DMS153 (cell line): ENCODE measurements at places on chromosomes 12 and 14.

DNA sequence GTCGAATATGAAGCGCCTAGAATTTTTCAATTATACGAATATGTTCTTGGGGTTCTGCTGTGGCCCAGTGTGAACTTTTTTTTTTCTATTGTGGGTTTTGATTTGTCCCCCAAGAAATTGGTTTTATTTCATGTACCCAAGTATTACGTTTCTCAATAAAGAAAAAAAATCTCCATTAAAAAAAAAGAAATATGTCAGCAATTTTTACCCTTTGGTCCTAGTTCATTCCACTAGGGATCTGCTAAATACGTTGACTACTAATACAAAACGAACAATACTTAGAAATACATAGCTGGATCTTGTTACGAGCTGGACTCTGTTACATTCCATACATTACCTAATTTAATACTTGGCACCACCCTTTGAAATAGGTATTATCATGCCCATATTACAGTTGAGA lies 216.9 kb downstream of the SLC16A7 start:
- DNase-seq, result no peak

- DNase-seq, result no peak
Measured at GRCh38 chr14:24381363-24382063, 13.5 kb downstream of the NFATC4 start.

DNA sequence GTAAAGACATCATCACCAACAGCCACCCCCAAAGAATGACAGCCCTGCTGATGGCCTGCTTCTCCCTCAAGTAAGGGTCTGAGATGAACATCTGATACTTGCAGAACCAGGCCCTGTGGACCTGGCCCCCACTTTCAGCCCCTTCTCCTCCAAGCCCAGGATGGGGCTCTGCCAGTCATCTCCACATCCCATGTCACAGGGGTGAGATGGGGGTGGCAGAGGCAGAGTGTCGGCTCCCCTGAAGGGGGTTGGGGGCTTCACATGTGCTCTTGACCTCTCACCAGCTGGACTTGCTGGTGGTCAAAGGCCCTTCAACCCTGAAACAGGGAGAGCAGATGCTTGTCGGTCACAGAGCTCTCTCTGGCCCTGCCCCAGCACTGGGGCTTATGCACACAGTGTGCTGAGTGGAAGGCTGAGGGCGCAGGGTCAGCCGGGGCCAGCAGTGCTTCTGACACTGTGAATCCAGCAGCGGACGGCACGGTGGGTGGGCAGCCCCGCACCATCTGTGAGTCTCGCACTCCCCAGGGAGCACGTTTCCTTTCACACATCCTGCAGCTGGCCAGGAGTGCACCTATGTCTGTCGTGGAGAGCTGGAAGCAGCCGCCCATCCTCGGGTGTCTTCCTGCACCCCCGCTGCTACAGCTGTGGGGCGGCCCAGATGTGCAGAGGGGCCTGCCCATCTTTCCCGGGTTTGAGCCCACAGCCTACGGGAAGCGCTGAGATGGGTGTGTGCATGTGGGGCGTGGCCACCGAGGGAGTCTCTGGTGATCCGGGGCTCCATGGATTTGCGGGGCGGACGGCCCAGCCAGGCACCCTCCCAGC lies 94.3 kb downstream of the ADGRD1 start:
- DNase-seq, result no peak

DNA sequence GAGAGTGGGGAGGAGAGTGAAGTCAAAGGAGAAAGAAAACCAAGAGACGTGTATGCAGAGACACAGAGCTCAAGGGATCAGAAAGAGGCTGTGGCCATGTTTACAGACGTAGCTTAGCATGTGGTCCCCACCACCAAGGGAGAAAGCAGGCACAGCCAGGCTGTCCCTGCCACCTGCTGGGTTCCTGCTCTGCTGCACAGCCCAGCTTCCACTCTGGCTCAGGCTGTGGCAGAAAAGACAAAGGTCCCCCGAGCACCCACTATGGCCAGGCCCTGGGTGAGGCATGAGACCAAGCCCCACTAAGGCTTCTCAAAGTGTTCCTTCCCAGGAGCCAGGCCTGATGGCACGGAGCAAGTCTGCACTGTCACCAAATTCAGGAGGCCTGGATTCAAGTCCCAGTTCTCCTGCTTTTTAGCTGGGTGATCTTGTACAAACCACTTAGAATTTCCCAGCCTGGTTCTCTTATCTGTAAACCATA lies 25.9 kb upstream of the COL2A1 start:
- DNase-seq, result peak; percentile 16
